ENCODE measurements at places on chromosomes 7 and 10.

DNA sequence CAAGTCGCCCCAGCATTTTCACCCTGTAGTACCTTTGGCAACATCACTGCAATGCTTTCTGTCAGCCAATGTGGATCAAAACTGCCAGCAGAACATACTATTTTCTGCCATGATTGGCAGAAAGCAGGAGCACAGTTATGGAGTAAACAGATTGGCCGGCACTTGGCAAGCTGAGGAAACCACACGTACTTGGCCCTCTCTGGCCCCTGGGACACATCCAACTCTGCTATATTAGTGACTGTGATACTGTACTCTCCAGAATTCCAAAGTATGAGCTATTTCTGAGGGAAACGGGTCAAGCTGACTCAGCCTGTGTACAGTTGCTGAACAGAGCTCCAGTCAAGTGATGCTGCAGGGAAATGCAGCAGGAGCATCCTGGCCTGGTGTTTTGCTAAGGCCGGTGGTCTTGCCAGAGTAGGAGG lies 39.8 kb upstream of the LANCL2 start:
- DNase-seq, result no peak

DNA sequence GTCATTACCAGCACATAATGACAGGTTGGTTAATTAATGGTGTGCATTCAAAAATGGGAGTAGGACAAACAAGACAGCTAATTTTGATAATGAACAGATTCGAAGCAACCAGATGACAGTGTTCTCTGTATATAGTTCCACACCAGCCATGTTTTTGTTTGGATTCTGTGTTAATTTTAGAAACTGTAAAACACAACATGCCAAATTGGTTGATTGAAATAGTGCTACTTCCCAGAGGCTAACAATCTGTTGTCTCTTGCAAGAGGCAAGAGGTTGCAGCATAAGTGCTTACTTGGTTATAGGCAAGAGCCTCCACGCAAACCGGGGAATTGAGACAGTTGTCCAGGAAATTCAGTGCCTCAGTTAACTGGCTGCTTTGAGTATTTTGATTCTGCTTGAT lies 170.2 kb upstream of the HABP2 start:
- DNase-seq, result no peak

- DNase-seq, result no peak
Observed at GRCh38 chr7:130127821-130128317, 57.5 kb downstream of the KLHDC10 start.

GRCh38 chr7:99040104-99040958 lies 103.6 kb downstream of the SMURF1 start:
- DNase-seq, result peak; percentile 58

DNA sequence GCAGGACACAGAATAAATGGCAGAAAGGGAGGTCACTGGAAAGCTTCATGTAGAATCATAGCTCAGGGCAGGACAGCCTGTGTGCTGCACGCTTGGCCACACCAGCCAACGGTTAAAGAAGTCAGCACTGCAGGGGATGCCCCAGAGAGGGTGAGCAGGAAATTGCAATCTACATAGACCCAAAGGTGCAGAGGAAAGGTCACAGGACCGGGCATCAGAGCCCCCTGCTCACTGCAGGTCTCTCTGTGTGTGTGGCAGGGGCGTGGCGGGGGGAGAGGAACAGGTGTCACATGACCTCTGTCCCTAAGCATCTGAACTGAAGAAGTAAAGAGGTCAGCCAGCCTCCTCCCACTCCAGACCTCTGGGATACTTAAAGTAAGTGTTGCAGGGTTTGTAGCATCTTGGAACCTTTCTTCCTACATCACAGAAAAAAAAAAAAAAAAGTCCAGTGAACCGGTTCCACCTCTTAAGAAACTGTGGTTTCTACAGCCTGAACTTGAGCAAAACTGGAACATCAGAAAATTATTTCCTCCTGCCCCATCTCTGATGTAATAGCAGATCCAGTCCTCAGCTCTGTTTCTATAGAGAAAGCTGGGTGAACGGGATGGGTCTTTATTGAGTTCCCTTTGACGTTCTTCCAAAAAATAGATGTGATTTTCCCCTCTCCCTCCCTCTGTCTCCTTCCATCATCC lies 64.3 kb downstream of the RGS10 start:
- DNase-seq, result no peak

DNA sequence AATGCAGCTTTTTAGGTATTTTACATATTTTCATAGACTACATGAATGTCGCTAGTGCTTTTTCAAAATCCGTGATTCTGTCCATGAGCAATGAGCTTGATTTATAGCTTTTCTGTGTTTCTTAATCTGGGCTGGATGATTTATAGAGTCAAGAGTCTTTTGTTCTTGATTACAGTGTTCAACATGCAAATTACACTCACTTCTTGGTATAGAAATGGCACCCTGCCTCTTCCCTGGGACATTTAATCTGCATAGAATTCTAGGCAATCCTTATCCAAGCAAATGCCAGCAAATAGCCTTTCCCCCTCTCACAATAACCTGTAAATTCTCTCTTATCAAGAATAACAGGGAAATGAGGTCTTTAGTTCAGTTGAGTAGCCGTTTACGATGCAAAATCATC lies 246.2 kb upstream of the SEMA3C start:
- DNase-seq, result no peak

GRCh38 chr7:112023786-112024185 lies 182.4 kb downstream of the DOCK4 start:
- no peak for DNase-seq

Measured in NCI-H1105 treated with DMSO at 0.1 percent for 48 hours (cell line).